HuH-7.5 (cell line): ENCODE measurements at places on chromosomes 16 and 17.

GRCh38 chr17:77322514-77323412, 182.0 kb downstream of the SEC14L1 start:
- peak; percentile 48 for DNase-seq

DNA sequence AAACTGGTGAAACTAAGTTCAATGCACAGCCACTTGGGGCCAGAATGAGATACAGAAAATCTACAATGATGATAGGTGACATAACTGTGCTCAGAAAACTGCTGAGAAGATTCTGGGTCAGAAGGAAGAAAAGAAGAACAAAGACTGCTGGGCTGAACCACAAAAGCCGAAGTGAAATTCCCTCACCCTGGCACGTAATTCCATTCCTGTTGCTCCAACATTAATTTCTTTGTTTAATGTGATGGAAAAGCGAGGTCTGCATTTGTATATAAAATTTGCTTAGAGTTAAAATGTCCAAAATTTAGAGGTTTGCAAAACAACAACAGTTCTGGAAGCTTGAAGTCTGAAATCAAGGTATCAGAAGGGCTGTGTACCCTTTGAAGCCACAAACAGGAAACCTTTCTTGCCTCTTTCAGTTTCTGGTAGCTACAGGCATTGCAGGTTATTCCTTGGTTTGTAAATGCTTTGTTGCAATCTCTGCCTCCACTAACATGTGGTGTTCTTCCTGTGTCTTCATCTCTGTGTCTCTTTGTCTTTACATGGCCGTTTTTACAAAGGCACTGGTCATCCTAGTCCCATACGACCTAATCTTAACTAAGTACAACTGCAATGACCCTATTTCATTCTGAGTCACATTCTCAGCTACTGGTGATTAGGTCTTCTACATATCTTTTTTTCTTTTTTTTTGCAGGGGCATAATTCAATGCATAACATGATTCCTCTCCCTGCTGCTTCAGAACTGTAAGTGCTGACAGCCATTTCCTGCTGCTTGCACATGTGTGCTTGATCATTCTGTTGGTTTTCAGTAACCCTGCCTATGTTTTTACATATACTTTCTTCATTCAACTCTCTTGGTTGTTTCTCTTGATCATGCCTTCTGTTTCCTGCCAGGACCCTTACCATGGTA, 603.0 kb upstream of the CDH8 start:
- no peak for DNase-seq

- no peak for DNase-seq
Observed at GRCh38 chr16:11848842-11849241, 2.5 kb downstream of the RSL1D1 start.

GRCh38 chr17:76889323-76889722, 21.1 kb downstream of the MGAT5B start:
- no peak for DNase-seq

DNA sequence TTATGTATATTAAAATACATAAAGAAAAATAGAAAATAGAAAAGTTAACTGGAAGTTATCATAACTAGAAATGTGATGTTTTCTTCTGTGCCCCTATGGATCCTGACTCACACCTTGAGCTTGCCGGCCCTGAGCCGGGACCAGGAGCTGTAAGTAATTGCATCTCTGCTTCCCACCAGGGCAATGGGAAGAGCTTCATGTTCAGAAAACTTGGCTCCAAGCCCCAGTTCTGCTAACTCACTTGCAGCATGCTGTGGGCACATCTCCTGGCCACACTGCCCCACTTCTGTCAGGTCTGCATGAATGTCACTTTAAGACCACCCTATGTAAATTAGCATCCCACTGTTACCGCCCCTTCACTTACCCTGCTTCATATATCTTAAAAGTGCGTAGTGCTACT, 37.2 kb downstream of the GNAO1 start:
- DNase-seq = no peak

GRCh38 chr16:78446486-78446885, 347.0 kb downstream of the WWOX start:
- DNase-seq = no peak
